ENCODE measurements at places on chromosomes 12 and 14. TPM values are rescaled to one million over a fixed set of nuclear protein-coding genes. Genes with fewer than 3 reads are reported as not detected.

GUCY2C gene
- total RNA-seq, result not detected

CPNE6 gene
- total RNA-seq, result not detected

ARG2 gene
- 5.0 TPM for total RNA-seq

GYS2 gene
- not detected for total RNA-seq

TMPRSS12 gene
- total RNA-seq, result not detected

MSI1 gene
- 0.24 TPM for total RNA-seq

SALL2 gene
- 3.3 TPM for total RNA-seq

LTA4H gene
- 75.6 TPM for total RNA-seq

PTGER2 gene
- 2.8 TPM for total RNA-seq

CDK2 gene
- 17.5 TPM for total RNA-seq

SPIC gene
- not detected for total RNA-seq

LPAR5 gene
- 0.14 TPM for total RNA-seq

CLECL1 gene
- not detected for total RNA-seq

GLI1 gene
- 1.4 TPM for total RNA-seq

KRT85 gene
- total RNA-seq, result not detected

Measured in mammary epithelial cell (primary cell).